ENCODE measurements at places on chromosomes 12 and 14. TPM values are rescaled to one million over a fixed set of nuclear protein-coding genes. Genes with fewer than 3 reads are reported as not detected.
A peak's percentile ranks its signal among the peaks of the same experiment; 100 is the strongest.

DNA sequence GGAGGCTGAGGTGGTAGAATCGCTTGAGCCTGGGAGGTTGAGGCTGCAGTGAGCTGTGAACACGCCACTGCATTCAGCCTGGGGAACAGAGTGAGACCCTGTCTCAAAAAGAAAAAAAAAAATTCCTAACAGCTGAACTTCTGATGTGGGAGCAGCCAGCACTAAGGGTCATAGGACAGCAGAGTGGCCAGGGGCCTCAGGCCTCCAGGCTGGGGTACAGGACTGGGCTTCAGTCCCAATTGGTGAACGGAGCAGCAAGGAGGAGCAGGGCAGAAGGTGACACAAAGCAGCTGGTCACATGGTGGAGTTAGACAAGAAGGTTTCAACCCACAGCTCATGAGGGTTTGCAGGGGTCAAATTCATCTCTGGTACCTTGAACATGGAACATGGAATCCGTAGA lies 40.8 kb upstream of the NRXN3 start:
- DNase-seq = no peak

PDZRN4 gene
- not detected for total RNA-seq

C12orf60 gene
- 3.1 TPM for total RNA-seq

CISTR gene
- not detected for total RNA-seq

SYNE3 gene
- 39.7 TPM for total RNA-seq

DNA sequence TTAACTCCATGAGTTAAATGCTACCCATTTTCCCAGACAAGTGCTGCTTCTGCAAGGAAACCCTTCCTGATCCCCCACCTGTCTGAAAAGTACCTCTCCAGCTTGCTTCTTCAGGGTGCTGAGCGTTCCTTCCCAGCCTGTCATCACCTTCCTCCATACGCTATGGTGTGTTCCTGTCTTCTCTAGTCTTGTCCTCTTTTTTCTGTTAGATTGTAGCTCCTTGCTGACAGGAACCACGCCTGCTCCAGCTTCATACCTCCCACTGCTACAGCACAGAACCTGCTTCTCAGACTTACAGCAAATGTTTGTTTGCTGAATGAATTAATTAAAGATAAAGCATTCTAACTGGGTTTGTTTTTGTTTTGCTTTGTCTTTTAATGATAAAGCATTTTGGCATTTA lies 39.1 kb downstream of the ERH start:
- no peak for DNase-seq

- peak; percentile 59 for DNase-seq
These were observed 13.6 kb upstream of the FOXJ2 start for GRCh38 chr12:8018666-8019581.

GRCh38 chr12:58342736-58343135 lies 401.4 kb downstream of the ATP23 start:
- no peak for DNase-seq

DNA sequence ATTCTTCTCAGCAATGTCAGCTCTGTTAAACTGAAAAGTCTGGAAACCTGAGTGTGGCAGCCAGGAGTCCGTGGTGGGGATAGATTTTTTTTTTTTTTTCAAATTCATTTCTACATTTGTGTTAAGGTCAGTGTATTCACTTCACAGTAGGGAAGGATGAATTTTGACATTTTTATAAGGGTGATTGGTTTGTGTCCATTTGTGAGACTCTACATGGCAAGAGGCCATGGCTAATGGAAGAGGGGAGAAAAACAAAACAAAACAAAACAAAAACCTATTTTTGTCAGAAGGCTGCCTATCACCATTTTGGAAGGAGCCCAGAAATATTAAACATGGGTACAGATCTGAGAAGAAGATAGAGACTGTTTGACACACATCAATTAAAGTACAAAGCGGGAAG lies 176.1 kb downstream of the RMST start:
- no peak for DNase-seq

DNA sequence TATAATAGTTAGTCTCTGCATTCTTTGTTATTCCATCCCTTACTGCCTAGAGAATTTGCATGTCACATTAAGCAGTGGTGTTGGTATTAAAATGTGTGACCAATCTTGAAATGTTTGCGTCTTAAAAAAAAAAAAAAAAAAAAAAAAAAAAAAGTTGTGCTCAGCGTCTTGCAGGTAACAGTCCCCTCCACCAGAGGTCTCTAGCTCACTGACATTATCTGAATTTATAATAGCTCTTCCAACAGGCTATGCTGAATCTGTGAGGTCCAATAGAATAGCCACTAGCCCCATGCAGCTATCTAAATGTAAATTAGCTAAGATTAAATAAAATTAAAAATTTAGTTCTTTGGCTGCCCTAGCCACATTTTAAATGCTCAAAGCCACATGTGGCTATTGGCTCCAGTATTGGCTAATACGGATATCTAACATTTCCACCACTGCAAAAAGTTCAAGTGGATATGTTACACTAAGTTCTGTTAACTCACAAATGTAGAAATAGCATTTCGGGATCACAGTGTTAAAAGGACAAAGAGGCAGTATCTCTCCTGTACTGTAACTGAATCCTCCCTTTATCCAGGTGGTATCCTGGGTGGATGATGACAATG lies 28.7 kb downstream of the NKX2-8 start:
- DNase-seq = no peak

CCND2 gene
- 784 TPM for total RNA-seq

SLC16A7 gene
- total RNA-seq = 34.0 TPM

PLEKHH1 gene
- 0.86 TPM for total RNA-seq

GPRC5A gene
- total RNA-seq = not detected

- no peak for DNase-seq
These were observed 114.7 kb upstream of the C14orf180 start for GRCh38 chr14:104464907-104465306.

GRCh38 chr14:33510991-33511390 lies 439.9 kb downstream of the EGLN3 start:
- DNase-seq = no peak

GRCh38 chr12:14175206-14175605 lies 190.3 kb upstream of the ATF7IP start:
- DNase-seq = no peak

- DNase-seq = no peak
These were observed 282.5 kb downstream of the PRKD1 start for GRCh38 chr14:29645117-29645516.

CCDC198 gene
- total RNA-seq = not detected

DNA sequence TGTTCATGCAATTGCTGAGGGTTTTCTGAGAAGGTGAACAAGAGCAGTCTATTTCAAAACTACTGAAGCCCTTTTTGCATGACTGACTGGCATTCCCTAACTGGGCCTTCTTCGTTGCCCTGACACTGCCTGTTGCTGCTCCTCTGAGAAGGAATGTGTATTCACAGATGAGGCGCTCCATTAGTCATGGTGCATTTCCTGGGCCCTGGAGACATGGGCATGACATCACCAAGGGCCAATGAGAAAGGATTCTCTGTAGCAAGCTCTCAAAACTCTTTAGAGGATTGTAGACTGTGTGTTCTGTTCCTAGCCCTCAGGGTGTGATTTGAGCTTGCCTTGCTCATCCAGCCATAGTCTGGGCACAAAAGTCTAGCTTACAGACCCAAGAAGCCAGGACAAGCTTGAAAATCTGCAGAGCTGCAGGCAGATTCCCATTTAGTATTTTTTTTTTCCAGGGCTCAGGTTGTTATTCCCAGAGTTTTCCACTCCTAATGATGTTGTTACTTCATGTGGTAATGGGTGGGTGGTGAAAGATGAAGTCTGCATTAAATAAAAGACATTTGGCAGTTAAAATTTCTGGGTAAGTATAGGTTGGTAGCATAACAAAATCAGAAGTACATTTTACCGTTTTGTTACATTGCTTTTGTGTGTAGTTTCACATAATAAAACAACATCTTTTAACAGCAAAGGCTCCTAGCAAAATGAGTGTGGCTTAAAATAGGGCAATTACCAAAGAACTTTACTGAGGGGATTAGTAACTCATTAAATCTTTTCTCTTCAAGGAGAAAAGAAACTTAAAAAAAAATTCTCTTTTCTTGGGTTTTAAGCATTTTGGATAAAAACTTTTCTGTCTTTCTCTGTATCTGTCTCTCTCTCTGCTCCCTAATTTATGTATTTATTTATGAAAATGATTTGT lies 318.4 kb downstream of the RAD51B start:
- no peak for DNase-seq

- DNase-seq = no peak
These were observed 127.2 kb upstream of the GSC start for GRCh38 chr14:94897082-94897481.

DNA sequence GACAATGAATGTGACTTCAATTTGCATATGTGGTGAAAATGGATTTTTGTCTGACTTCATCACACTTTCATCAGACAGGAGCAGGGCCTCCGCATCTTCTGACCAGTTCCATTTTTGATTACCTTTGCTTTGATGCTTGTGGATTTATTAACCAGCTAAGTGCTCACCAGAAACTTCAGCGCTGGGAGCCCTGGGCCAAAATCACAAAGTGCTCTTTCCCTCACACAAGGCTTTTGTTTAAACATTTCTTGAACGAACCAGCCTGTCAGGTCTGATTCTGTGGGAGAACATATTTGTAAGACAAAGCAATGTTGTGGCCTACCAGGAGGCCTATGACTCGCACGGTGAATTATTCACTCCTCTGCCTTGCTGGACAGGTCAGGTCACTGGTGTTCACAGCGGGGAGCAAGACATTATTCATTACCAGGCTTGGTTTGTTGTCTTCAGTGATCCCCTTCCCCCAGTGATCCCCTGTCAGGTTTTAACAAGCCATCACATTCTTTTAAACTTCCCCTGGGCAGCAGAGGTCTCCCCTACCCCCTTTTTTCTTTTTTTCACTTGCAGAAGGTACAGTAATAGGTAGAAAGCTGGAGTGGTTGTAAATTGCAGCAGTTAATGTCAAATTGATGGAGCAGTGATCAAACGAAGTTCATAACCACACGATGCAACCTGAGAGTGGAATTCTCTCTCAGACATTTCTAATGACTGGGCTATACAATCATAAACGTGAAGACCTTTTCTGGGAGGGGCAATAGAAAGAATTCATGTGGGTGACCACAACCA lies 167.5 kb upstream of the PRICKLE1 start:
- DNase-seq = no peak

CACNA2D4 gene
- total RNA-seq = 5.7 TPM

INHBC gene
- total RNA-seq = 0.11 TPM

GRCh38 chr12:127041985-127042625 lies 1224.9 kb upstream of the TMEM132C start:
- DNase-seq = no peak

- no peak for DNase-seq
These were observed 31.5 kb downstream of the IFNG-AS1 start for GRCh38 chr12:68020699-68021098.

DNA sequence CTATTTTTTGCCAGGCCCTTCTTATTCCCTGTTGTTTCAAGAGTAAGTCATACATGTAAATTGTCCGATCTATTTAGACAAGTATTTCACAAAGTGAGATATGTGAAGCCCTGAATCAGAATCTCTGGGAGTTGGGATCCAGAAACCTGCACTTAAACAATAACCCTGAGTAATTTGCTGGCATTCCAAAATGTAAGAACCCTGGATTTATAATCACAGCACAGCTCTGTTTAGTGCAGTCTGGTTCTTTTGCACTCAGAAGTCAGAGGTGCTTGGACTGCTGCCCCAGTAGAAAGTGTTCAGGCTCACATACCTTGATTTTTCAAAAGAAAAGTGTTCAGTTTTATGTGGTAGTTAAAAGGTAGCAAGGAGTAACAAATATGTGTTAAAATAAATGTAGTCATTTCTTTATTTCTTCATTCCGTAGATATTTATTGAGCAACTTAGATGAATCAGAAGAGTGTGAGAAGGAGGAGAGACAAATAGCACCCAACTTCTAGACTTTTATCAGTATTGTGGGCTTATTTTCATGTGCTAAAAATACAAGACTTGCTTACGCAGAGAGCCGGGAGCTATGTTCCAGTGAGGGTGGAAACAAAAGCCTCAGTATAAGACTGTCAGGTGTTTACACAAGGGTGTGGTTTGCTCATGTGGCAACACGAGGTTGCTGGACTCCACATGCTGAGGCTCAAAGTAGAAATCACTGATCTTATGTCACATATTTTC lies 70.1 kb downstream of the SYNE2 start:
- no peak for DNase-seq

- DNase-seq = no peak
These were observed 25.6 kb downstream of the SPATA7 start for GRCh38 chr14:88411039-88411438.

GRCh38 chr12:19382111-19382526 lies 57.2 kb upstream of the AEBP2 start:
- no peak for DNase-seq

CLEC2A gene
- total RNA-seq = not detected

EFS gene
- not detected for total RNA-seq

DNA sequence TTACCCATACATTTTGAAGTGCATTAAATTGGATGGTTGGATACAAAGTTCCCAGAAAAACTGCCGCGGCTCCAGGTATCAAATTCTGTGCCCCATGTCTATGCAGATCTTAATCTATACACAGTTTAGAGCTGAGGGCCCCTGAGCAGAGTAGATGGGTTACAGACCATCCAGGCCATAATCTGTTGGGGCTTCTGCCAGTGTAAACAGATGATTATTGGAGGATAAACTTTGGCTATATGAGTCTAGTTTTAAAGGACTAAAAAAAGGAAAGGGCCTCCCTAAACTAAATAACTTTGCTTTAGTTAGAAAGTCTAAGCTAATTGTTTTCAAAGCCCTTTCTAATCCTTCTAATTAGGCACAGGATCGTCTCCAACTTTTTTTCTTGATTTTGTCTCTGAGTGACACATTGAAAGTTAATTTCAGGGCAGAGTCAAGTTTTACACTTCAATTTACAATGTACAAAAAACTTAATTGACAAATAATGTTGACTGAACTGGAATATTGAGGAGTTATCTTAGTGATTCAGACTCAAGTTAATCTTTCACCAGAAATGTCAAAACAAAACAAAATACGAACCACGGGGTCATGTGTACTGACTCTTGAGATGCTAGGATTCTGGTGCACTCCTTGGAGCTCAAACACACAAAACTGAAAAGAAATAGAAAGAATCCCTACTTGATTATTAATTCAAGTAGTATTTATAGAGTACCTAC lies 133.9 kb upstream of the SCAF11 start:
- DNase-seq = no peak

DNA sequence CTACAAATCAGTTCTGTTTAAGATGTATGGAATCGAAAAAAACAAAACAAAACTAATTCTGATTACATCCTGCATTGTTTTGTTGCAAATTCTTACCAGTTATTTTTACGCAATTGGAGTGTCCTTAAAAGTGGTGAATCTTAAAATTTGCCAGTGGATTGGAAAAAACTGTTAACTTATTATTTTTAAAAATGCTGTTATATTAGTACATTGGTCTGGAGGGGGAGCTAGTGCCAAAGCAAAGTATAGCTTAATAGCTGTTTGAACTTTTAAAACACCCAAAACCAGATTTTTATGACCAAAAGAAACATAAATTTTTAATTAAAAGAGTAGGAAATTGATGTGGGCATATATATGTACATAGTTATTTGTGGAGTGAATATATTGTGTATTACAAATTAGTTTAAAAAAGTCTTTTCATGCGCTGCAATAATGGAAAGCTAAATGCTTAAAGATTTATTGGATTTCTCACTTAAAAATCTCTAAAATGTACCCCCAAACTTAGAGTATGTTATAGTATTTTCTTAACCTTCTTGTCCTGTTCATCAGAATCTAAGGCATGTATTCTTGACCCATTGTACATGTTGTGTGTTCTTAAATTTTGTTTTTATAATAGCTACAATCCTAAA lies 2.5 kb downstream of the FUT8 start:
- peak; percentile 15 for DNase-seq

Measured in CD8-positive, alpha-beta memory T cell (primary cell).